Prostate gland (tissue), 2 donors: ENCODE measurements at places on chromosomes 1 and 21.
A peak's percentile ranks its signal among the peaks of the same experiment; 100 is the strongest.

- no peak for DNase-seq
Measured at GRCh38 chr1:16164213-16165072, 8.6 kb upstream of the EPHA2 start.

DNA sequence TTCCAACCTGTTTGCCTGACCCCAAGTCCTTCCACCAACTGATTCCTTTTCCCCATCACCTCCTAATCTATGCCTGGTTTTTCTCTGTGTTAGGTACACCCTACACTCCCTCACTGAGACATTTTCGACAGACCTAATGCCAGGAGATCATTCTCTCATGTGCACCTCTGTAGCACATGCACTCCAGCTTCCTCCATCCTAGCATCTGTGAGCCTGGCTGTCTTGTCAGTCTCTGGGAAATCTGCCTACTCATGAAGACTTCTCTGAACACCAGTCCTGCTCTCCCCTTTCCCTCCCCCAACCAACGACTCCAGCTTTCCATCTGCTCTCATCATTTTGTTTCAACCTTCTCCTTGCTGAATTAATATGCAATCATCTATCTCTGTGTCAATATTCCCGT, 987 bp downstream of the MED8 start:
- no peak for DNase-seq

- peak; percentile 91 for DNase-seq
Measured at GRCh38 chr1:171126504-171126903, 35.8 kb downstream of the FMO3 start.

DNA sequence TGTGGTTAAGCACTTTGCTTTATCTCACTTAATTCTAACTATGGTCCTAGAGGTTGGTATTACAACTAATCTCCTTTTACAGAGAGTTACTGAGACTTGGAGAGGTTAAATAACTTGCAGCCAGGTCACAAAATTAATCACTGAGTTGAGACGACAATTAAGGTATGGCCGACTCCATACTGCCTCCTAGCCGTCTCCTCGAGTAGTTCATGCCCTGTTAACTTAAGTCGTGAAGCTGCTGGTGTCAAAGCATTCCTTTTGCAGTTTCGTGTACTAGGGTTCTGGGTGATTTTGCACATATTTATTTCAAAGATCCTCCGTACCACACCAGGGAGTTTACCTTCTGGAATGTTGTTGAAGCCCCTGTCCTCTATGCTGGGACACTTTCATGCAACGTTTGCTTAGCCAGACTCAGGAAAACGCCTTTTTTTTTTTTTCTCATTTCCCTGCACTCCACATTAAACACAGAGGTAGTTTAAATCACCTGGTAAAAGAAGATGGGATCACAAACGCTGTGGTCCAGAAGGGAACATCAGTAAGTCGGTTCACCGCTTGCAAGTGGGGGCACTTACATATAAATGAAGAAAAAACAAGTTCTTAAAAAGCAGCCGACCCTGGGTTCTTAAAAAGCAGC, 570 bp upstream of the NEK7 start:
- DNase-seq = peak; percentile 54

DNA sequence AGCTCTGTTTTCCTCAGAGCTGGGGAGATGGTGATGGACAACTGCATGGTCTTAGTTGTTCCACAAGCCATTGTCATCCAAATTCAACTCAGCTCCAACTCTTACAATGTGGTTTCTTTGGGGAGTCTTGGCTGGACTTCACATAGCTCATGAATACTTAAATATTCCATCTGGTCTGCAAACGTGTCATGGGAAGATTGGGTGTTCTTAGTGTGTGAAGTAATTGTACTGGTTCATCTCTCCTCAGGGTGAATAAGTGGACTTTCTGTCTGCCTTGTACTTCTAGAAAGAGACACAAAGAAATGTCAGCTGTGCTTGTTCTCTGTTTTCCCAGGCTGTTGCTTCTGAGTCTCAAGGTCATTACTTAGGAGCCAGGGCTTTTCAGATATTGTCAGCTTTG, 106.6 kb downstream of the VPS13D start:
- DNase-seq = no peak

DNA sequence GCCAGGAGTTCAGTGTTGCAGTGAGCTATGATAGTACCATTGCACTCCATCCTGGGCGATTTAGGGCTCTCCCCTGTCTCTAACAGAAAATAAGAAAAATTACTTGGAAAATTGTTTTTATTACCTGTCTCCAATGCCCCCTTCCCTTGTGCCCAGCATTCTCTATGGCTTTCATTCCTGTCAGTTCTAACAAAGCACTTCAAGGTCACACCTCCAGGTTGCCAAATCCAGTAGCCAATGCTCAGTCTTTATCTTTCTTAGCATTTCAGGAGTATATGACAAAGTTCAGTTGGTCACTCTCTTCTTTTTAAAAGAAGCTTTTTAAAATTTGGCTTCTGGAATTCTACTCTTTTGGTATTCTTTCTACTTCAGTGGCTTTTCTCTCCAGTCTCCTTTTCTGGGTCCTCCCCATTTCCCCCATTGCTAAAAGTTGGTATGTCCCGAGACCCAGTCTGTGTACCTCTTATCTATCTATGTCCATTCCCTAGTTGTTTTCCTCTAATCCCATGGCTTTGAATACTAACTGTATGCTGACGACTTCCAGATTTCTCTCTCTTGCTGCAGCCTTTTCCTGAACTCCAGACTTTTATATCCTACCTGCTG, 69.9 kb downstream of the LAMC1 start:
- no peak for DNase-seq

- no peak for DNase-seq
Measured at GRCh38 chr1:12609469-12610003, 8.5 kb downstream of the DHRS3 start.

GRCh38 chr1:53286955-53287354, 40.9 kb downstream of the LRP8 start:
- no peak for DNase-seq

DNA sequence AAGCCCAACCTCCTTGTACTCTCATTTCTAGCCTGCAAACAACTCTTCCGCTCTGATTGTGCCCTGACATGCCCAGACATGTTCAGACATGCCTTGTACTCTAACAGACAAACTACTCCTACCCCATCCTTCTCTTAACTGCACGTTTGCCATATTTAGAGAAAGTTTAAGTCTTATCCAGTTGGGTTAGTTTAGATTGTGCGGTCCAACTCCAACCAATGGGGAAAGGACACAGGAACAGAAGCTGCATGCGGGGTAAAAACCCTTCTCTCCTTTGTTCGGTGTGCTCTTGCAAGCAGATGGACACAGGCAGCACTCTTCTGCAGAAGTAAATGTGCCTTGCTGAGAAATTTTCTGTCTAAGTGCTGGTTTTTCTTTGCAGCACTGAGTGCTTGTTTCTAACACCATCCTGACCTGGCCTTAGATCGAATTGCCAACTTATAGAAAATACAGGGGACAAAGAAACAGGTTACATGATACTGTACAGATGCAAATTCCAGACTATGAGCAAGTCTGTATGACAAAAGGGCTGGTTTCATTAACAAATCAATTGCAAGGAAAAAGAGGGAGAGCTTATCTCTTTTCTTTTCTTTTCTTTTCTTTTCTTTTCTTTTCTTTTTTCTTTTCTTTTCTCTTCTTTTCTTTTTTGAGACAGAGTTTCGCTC, 35.8 kb upstream of the IFNGR2 start:
- no peak for DNase-seq

DNA sequence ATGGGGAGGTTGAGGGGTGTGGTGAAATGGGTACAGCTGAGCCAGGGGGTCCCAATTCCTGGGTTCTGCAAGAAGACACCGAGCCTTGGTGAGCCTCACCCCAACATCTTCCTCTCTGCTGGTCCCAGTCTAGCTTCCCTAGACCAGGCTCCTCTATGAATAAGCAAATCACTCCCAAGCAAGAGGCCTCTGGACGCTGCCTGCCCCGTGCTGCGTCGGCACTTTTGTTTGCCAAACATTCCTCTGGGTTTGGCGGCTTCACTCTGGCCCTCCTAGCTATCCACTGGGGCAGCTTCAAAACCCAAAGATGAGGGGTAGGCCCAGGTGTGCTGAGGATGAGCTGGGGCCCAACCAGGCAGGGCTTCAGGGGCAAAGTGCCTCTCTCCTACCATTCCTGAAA, 137.1 kb upstream of the CD34 start:
- DNase-seq = peak; percentile 30

DNA sequence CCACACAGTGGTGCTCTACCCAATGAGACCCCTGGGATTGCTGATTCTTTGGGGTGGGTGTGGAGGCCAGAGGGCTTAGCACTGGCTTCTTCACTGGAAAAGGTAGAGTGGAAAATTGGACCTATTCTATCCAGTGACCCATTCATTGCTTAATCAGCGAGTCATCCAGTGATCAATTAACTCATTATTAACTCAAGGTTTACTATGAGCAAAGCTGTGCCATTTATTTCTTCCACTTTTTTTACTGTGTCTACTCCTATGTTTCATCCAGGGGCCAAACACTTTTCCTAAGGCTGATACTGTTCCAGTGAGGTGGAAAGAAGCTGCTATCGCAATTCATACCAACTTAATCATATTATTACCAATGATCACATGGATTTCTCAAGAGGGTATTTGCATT, 363.9 kb downstream of the RPS6KC1 start:
- DNase-seq = no peak

DNA sequence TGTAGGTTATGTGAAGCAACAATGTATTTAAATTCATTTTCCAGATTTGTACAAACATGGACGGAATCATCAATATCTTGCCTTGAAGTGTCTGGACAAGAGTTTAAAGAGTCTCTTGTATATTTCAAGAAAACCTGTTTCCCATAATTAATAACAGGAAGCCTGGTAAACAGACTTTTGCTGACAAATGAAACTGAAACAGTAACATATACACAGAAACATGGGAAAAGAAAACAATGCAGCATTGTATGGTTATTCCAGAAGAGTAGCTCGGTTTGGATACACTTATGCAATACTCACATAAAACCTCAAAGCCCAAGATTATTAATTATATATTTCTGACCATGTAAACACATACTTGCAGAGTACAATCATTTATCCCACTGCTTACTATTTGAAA, 265.5 kb downstream of the PTPRC start:
- no peak for DNase-seq

- peak; percentile 68 for DNase-seq
Measured at GRCh38 chr1:24745711-24746413, 615 bp downstream of the CLIC4 start.

GRCh38 chr1:205878026-205878425, 28.1 kb upstream of the PM20D1 start:
- no peak for DNase-seq

- DNase-seq = no peak
Measured at GRCh38 chr1:94544706-94545490, 3.3 kb upstream of the F3 start.

GRCh38 chr1:48750109-48750508, 26.6 kb downstream of the BEND5 start:
- no peak for DNase-seq

DNA sequence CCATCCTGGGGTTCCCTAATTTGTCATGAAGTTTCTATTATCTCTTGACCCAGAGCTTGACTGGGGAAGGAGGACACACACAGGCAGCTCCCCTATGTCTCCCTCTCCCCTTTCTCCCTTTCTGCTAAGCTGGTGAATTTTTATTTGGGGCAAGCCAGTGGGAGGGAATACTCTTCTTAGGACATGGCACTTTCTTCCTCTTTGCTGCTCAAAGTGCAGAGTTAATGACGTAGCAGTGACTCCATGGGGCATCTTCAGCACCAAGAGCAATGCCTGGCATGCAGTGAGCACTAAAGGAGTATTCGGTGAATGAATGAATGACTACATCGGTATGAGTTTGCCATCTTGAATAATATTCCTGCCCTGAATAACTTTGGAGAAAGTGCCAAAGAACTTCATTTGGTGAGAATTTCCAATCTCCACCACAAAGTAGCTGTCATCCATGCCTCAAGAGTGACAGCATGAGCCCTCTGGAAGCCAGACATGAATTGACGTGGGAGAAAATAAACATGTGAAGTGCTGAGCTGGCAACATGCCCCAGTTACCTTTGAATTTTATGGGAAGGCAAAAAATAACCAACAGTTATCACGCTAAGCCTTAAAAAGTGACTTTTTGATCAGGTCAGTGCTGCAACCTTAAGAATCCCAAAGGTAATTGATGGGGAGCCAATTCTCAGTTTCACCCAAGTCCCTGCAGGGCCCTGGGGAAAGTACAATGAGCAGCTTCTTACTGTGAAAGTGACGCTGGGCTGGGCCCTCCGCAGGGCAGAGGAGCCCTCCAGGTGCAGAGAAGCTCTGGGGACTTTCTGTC, 22.1 kb upstream of the ATF3 start:
- DNase-seq = no peak

- no peak for DNase-seq
Measured at GRCh38 chr1:54812801-54813484, 11.8 kb upstream of the TTC22 start.

DNA sequence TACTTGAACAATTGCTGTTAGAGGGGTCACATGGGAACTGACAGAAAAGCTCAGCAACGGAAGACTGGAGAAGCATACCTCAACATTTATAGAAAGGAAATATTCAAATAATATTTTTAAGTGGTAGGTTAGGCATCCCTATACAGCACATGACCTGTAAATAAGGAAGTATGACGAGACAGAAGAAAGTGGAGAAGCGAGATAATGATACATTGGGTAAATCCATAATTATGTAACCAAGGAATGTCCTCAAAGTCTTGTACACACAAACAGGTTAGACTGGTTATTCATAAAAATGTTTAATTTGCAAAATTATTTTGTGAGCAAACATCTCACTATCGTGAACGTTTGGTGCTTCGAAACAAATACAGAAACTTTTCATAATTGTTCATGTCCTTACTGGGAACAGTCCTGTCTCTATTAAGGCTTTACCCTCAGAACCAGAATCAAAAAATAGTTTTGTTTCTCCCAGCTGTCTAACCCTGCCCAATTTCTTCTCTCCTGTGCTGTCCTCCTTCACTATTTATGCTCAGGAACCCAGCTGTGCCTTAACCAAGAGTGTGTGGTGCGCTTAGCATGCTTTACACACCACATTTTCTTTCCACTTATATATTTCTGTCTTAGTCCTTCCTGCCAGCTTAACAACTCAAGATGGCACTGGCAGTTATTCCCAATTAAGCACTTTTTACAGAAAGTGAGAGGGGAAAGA, 10.2 kb downstream of the KMO start:
- DNase-seq = no peak

GRCh38 chr1:183135336-183135735, 50.7 kb upstream of the LAMC2 start:
- DNase-seq = no peak

DNA sequence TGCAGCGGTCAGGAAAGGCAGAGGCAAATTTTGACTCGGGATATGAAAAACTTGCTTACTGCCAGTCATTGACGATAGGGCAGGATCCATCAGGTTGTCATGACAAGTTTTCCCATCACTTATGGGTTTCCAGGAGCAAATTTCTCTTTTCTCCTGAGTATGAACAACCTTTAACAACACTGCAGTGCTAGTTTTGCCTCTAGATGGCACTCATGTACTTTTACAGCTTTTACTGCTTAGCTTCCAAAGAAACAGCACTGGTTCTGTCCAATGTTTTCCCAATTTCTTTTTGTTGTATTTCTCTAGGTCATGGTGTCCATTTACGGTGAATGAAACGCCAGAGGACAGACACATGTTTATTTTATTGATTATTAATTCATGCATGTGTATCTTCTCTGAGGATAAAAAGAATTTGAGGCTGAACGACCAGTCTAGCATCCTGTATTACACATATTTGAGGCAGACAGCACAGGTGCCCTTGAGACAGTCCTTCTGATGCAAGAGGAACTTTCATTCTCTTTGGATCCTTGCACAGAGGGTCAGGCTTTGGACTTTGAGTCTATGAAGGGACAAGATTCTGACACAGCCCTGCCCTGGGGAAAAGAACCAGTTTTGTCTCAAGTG, 112.3 kb upstream of the TRABD2B start:
- DNase-seq = peak; percentile 37

GRCh38 chr1:22471078-22471477, 19.4 kb downstream of the ZBTB40 start:
- DNase-seq = no peak

- no peak for DNase-seq
Measured at GRCh38 chr1:229191066-229191674, 79.7 kb upstream of the RAB4A start.
